NCI-H446 (cell line): ENCODE measurements at places on chromosomes 11 and 22.
A peak's percentile ranks its signal among the peaks of the same experiment; 100 is the strongest.

- DNase-seq: no peak
Measured at GRCh38 chr11:62443390-62444235, 24.8 kb downstream of the SCGB1A1 start.

DNA sequence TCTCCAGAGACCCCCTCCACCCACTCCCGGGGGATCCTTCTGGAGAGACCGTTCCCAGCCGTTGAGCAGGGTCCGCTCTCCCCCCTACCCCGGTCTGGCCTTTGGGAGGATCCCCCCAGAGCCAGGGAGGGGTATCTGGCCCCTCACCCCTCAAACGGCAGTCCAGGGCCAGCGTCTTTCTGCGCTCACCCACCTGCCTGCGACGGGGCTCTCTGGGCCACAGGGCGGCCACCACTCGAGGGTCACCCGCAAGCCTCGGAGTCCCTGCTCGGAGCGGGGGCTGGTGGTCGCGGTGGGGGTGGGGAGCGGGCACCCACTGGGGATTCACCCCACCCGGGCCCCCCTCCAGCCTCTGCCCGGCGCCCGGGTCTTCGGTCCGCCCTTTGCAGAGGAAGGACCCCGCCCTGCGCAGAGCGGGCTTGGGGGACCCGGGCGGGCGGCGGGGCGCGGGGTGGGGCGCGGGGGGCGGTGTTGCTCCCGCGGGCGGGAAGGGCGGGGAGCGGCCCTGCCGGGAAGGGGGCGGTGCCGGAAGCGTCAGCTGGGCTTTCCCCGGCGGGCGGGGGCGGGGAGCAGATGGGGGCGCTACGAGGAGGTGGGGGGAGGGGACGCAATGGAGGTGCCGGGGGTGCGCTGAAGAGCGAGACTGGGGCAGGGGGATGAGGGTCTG, 16.6 kb downstream of the CRELD2 start:
- no peak for DNase-seq

GRCh38 chr11:94922321-94923003, 50.9 kb downstream of the CWC15 start:
- DNase-seq: no peak

GRCh38 chr11:115606498-115607220, 102.4 kb upstream of the CADM1 start:
- peak; percentile 67 for DNase-seq

- DNase-seq: peak; percentile 86
Measured at GRCh38 chr11:81899156-81899555, 834.5 kb downstream of the FAM181B start.

DNA sequence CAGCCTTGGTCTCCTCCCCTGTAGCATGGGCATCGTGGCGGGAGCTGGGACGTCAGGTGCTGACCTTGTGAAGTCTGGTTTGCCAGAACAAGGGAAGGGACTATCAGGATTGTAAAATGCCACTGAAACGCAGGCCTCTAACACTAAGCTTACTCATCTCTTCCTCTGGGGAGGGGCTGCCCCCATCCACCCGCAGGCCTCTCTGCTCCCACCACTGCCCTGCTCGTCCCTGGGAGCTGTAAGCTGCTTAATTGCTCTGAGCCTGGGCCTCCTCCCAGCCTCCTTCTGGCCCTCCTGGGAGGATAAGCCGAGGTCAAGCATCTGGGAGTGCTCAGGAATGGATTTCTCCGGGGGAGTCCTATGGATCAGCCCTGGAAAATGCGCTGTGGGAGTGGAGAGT, 8.4 kb downstream of the SHISAL1 start:
- no peak for DNase-seq

DNA sequence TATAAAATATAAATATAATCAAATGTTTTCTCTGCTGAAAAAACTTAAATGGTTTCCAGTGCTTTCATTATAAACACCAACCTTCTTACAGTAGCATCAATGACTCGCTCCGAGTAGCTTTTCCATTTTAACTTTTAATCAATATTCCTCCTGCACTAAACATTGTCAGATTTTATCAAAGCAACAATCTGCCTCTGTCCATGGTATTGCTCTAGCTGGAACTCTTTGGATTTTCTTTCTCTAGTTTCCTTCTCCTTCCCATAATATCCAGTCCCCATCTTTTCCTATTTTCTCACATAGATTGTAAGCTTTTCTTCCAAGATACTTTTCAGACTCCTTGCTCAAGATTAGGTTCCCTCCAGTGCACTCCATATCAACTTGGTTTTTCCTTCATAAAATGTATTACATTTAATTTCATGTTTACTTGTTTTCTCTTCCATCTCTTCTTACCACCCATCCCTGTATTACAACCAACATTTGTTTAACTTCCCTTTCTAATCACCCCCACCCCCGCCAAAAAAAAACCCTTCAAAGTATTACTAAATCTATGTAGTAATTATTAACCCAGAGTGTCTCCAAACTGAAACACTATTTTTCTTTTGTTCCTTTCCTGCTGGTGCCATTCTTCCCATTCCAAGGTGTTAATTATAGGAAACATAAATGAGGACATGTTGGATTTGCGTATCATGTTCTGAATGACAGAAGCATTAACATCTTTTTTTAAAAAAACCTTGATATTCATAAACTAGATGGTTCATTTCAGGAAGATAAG, 716.5 kb downstream of the NELL1 start:
- DNase-seq: no peak

GRCh38 chr11:13338427-13339069, 61.0 kb downstream of the BMAL1 start:
- DNase-seq: no peak

DNA sequence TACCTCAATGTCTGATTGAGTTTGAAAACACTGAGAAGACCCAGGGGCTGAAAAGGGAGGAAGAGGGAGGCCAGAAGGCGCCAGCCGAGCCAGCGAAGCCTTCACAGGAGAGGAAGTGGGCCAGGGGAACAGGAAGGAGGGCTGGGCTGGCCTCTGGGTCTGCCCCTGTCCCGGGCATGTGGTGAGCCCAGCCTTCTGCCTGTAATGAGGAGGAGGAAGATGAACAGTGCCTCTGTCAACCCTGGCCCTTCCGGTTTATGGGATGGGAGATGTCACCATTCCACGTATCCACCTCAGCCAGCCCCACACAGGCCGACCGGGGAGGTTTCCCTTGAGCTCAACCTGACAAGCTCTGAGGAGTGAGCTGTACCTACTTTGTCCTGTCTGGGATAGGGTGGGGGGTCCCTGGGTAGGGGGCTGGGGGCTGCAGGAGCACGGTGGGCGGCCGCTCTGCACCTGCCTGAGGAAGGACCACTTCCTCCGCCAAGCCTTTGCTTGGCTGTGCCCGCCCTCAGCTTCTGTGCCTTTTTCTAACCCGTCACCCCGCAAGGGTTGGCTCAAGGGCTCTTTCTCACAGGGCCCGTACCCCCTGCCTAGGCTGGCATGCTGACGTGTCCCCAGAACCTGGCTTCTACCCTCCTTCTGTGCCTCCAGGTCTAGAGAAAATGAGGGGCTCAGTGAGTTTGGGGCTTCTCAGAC, 2.0 kb downstream of the PARVG start:
- DNase-seq: no peak

DNA sequence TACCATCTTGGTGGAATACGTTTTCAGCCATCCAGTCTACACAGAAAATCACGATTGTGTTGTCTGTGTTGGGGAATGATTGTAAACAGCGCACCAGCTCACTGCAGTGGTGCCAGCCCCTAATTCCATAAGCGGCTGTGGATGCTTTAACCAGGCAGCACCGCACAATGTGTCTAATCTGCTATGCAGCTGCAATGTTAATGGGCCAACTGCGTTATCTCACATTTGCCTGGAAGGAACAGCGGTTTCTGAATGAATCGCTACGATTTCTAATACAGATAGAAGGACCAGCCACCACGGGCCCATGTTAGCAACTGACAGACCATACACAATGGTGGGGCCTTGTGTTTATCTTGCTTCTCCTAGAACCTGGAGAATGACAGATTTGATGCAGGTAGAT, 384.5 kb upstream of the KIRREL3 start:
- no peak for DNase-seq

- DNase-seq: no peak
Measured at GRCh38 chr11:72162891-72163492, 27.5 kb downstream of the FOLR3 start.

DNA sequence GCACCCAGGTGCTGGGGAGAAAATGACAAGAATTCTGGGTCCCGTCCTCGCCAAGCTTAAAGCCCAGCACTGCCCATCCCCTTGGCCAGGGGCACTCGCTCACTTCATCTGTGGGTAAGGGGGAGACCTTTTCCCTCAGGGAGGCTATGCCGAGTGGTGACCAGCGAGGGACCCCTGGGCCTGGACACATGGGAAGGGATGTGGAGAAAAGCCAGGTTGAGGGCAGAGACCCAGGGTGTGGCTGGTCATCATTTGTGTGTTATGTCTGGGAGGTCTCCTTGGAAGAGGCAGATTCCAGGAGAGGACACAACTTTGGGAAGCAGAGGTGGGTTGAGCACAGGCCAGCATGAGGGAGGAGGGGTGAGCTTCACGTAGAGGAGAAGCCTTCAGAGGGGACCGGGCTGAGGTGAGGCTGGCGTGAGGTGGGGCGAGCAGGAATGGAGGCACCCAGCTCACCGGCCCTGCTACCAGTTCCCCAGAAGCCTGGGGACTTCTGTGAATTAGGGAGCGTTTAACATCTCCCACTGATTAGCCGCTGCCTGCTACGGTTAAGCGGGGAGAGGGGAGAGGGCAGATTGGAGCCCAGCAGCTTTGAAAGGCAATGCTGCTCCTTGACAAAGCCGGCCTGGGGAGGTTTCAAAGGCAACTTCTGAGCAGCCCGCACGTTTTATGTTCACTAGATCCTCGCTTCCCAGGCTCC, 25.8 kb upstream of the NECTIN1 start:
- DNase-seq: no peak

DNA sequence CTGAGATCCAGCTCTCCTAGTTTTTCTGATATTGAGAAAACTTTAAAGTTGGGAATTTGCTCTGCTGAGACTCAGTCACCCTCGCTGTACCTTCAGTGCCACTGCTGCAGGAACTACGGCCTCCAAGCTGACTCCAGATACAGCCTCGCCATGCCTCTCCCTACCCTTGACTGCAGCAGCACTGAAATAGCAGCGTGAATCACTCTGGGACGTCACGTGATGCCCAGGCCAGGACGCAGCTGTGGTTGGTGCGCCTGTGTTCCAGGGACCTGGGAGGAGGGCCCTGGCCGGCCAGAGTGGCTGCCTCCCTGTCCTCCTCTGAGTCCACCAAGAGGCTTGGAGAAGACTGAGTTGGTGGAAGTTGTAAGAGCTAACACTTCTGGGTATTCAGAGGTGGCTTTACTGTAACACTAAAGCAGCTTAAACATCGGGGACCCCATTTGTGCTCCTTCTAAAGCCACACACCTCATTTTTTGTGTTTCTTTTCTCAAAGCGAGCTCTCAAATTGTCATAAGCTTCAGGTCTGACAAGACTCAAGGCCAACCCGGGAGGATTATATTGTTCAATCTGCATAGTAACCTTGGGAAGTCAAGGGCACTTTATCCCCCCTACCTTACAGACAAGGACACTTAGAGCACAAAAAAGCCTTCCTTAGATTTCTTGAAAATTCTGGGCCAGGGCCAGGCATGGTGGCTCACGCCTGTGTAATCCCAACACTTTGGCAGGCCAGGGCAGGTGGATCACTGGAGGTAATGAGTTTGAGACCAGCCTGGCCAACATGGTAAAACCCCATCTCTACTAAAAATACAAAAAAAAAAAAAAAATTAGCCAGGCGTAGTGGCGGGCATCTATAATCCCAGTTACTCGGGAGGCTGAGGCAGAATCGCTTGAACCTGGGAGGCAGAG, 4.2 kb upstream of the STIP1 start:
- peak; percentile 74 for DNase-seq

DNA sequence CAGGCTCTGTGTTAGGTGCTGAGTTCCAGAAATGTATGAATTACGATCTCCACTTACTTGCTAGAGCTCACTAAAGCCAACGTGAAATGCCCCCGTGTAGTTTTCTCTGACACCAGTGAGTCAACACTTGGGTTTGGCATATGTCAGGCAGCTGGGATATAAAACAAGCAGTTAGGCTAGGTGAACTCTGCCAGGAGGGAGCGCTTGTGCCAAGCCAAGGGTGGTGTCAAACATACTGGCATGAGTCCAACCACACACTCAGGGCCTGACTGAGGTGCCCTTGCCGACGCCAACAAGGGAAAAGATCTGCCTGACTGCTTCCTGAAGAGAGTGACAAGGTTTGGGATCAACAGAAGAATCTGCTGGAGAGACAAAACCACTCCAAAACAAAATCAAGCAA, 167.8 kb upstream of the NARS2 start:
- DNase-seq: peak; percentile 87

GRCh38 chr11:70306586-70307033, 36.1 kb downstream of the PPFIA1 start:
- no peak for DNase-seq

DNA sequence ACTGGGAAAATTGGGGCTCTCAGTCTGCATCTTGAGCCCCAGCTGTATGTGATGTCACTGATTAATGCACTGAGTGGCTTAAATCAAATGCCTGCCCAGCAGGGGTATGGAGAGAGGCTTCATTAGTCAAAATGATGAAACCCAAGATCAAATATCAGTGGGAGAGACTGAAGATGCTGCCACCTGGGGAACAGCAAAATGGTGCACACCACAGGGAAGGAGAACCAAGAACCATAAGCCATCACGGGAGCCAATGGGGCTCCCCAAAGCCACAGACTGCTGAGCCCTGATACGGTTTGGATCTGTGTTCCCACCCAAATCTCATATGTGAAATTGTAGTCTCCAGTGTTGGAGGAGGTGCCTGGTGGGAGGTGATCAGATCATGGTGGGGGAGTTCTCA, 85.6 kb downstream of the CTTN start:
- no peak for DNase-seq

DNA sequence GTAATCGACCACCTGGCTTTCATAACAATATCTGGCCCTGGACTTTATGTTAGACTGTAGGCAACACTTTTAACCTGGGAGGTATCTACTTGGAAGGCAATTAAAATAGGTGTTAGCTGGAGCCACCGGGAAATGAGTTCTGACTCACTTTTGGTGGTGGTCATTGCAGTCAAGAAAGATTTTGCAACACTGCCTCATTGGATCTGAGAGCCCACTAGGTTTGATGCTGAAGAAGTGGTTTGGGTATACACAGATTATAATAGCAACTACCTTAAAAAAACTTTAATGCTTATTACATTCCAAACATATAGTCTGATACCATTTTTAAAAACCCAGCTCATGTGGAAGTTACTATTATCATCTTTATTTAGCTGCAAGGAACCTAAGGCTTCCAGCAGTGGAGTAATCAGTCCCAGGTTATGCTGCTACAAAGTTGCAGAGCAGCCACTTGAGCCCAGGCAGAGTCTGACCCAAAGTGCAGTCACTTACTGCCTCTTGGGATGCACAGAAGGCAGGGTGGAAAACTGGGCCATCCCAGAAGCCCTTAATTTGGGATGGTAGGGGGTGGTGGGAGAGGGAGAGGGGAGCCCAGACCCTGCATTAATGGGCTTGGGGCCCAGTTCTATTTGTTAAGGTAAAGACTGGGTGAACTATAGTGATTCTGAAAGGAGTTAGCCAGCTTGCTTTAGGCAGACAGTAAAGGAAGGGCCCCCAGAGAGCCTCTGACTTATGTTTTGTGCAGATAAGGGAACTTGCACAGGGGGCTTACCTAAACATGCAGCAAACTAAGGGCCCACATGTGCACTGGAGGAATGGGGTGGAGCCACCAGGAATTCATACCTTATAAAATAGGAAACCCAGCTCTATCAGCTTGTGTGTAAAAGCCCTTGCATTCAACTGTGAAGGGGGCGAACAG, 149.4 kb downstream of the SNX19 start:
- DNase-seq: no peak
